ENCODE measurements at places on chromosomes 11 and 22. TPM values are rescaled to one million over a fixed set of nuclear protein-coding genes. Genes with fewer than 3 reads are reported as not detected.

C22orf15 gene
- 0.25 TPM for total RNA-seq

DDTL gene
- total RNA-seq, result not detected

CHRM4 gene
- total RNA-seq, result 1.2 TPM

SSTR3 gene
- under 0.01 TPM for total RNA-seq

HPS5 gene
- 76.0 TPM for total RNA-seq

B4GALNT4 gene
- total RNA-seq, result 67.6 TPM

NCR3LG1 gene
- 11.8 TPM for total RNA-seq

FAR1 gene
- total RNA-seq, result 59.3 TPM

ISX gene
- not detected for total RNA-seq

OR4B1 gene
- total RNA-seq, result not detected

CCDC73 gene
- under 0.01 TPM for total RNA-seq

SRRD gene
- total RNA-seq, result 12.0 TPM

OR51E1 gene
- total RNA-seq, result 0.25 TPM

OR5A1 gene
- total RNA-seq, result not detected

KRTAP5-1 gene
- total RNA-seq, result not detected

CABP4 gene
- not detected for total RNA-seq

SCGB1A1 gene
- total RNA-seq, result not detected

KRTAP5-6 gene
- not detected for total RNA-seq

INTS4 gene
- 32.9 TPM for total RNA-seq

ANKK1 gene
- total RNA-seq, result not detected

SPTBN2 gene
- total RNA-seq, result 155 TPM

RBMXL2 gene
- not detected for total RNA-seq

EXPH5 gene
- total RNA-seq, result 0.49 TPM

GP1BB gene
- 24.8 TPM for total RNA-seq

OR4A5 gene
- total RNA-seq, result not detected

VWA5A gene
- total RNA-seq, result 3.9 TPM

VPS51 gene
- total RNA-seq, result 161 TPM

Data from temporal lobe (tissue), 4 donors.